ENCODE measurements at places on chromosomes 2 and 18.

DNA sequence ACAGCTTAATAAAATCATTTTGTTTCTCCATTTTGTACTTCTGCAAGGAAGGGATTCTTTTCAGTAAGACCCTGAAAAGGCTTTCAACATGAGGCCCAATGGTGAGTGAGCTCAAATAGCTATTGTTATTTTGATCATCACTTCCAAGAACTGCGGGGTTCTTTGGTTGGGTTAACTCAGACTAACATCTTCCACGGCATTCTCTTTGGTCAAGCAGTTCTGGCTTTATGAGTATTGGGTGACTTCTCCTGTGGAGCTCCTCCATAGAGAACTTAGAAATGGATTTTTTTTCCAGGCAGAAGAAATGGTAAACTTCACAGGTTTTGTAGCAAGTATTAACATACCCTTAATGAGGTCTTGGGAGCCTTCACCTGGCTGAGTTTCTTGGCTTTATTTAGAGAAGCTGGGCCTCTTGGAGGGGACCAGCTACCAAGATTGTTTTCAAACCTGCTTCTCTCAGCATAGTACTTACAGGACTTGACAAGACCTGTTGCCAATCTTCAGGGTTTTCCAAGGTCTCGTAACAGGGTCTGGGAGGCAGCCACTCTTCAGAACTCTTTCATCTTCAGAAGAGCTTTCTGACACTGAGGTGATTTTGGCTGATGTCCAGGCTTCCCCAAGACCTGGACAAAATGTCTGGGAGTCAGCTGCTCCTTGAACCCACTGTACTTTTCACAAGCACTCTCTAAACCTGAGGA is 353.2 kb upstream of the ETAA1 start:
- DNase-seq: no peak

- no peak for DNase-seq
Observed at GRCh38 chr2:37541516-37541915, 129.9 kb downstream of the CDC42EP3 start.

- DNase-seq: peak; percentile 49
Observed at GRCh38 chr18:73381016-73381698, 513.4 kb upstream of the NETO1 start.

- DNase-seq: peak; percentile 95
Observed at GRCh38 chr18:9643549-9643948, 29.2 kb upstream of the PPP4R1 start.

GRCh38 chr2:57291209-57291608 is 755.4 kb upstream of the VRK2 start:
- DNase-seq: no peak

DNA sequence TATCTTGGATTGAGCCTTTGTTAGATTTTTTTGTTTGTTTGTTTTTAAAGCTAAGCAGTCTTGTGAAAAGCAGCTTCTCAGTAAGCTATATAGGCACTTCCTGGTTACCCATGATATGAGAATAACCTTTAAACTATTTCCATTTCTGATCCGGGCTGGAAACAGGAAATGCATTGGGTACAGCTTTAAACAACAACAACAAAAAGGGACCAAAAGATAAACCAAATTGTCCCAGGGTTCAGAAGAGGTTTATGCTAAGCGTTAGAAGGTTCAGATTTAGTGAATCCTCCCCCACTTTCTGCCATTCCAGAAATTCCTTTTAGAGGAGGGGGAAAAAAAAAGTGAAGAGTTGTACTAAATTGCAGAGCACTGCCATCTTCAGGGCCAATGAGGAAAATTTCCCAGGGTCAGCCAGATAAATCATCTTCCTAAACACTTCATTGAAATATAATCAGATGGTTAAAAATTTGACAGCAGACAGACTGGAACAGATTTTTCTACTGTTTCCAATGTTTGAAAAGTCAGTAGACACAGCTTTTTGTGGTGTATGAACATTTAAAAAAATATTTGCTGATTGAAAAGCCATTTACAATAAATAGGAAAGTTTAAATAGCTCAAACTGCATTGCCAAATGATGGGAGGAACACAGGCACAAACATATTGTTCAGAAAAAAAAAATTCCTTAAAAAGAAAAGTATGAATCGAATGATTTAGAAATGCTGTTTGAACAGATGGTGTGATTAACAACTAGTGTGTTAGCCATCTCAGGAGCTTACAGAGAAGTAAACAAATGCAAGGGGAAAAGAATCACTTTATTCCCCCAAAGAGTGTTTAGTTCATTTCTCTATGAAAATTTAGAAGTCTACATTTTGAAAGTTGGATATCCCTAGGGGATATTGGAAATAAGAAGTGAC is 189.9 kb upstream of the TANK start:
- peak; percentile 73 for DNase-seq

DNA sequence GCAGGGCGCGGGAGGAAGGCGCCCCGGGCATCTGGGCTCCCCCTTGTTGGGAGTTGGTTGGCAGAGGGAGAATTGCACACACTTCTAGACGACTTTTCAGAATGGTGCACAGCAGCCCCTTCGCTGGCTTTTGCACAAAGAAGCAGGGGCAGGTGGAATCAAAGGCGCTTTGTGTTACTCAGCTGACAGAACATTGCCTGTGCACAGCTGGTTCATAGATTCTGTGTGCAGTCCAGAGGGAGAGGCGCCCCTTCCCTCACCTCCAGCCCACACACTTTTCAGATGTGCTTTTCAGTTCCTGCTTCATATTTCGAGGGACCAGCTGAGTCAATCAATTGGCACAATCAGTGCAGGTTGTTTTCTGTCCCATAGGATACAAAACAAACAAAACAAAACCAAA is 348.4 kb upstream of the RAB12 start:
- no peak for DNase-seq

- no peak for DNase-seq
Observed at GRCh38 chr2:60498127-60498815, 55.2 kb downstream of the BCL11A start.

DNA sequence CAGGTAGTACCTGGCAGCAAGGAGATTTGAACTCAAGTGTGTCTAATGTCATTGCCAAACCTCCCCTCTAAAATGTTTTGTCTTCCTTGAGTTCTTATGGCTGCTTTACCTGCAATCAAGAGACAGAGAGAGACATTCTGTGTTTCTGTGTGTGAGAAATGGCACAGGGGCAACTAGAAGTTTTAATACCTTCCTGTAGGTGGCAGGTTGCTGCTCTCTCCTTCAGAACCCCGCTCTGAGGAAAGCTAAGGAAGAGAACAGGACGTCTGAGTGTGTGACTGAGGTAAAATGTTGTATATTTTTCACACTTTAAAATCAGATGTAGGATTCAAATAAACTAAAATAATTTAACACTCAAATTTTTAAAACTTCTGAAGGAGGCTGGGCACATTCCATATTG is 19.2 kb downstream of the DTNA start:
- DNase-seq: peak; percentile 20

- no peak for DNase-seq
Observed at GRCh38 chr18:44816050-44816449, 135.4 kb downstream of the SETBP1 start.

GRCh38 chr2:38290332-38290731 is 86.7 kb downstream of the ATL2 start:
- DNase-seq: no peak

- DNase-seq: no peak
Observed at GRCh38 chr2:17543848-17544247, 3.4 kb downstream of the VSNL1 start.

GRCh38 chr2:240601831-240602160 is 15.3 kb downstream of the CAPN10 start:
- DNase-seq: no peak

DNA sequence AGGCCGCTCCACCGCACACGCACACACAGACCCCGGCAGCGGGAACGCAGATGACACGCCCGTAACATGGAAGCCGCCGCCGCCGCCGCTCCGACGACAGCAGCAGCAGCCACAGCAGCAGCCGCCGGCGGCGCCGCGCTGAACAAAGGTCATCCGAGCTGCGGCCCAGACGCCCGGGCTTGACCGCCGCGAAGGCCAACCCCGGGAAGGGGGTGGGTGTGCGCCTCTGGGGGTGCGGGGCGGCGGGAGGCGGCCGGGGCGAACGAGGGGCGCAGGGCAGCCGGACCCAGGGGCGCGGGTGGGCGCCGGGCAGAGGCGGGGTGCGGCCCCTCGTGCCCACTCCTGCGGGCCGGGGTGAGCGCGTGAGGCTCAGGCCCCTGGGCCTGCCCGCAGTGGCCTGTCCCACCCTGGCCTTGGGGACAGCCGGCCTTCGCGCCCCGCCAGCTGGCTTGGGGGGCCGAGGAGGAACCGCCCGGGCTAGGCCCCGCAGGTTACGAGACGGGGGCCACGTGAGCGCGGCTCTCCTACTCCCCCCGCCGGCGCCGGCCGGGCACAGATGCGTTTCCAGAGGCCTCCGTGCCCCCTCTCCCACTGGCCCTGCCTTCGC is 1.0 kb upstream of the ZNF532 start:
- DNase-seq: no peak

DNA sequence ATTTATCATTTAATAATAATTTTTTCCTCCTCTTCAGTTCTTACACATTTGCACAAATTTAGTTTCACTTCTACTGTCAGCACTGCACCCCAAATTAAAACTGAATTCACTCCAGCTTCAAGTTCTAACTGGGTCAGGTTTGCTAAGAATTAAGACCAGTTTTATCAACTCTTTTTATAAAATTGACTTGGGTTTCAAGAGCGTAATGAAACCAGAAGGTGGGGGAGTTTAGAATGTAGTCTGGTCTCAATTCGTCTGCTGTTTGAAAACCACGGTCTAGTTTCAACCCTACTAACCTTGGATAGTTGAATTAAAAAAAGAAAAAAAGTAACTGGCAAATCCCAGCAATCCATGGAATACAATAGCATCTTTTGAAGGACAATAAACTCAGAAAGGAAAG is 14.3 kb upstream of the CTLA4 start:
- DNase-seq: no peak

DNA sequence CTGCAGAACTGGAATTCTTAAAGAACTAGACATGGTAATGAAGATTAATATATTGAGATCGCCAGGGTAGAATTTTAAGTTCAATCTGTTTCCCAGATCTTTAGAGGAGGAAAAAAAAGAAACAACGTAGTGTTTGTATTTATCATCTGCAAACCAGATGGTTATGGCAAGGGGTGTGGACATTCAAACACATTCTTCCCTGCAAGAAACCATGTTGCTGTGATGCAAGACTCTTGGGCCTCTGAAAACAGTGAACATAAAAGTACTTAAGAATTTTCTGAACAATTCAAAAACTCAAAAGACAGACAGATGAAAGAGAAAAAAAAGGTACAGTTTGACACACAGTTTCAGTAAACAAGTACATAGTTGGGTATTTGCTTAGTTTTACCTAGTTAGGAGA is 35.6 kb downstream of the COL5A2 start:
- DNase-seq: peak; percentile 66

DNA sequence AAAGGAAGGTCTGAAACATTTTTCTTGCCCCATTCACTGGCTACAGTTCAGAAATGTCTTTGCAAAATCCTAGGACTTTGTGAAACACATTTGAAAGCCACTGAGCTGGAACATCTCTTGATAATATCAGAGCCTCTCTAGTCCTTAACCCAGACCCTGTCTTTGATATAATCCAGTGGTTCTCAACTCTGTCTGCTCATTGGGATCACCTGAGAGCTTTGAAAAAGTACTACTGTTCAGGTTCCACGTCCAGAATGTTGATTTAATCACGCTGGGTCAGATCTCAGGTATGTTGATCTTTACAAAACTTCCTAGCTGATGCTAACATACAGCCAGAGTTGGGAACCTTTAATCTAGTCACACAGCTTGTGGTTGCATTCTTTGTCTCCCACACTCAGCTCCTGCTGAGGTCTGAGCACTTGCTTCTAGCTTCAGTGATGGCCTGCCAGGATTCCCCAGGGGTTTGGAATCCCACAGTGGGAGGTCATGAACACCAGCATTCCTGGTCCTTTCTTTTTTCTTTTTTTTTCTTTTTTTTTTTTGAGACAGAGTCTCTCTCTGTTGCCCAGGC is 262.7 kb downstream of the SETBP1 start:
- no peak for DNase-seq

- DNase-seq: no peak
Observed at GRCh38 chr2:121818546-121818945, 63.1 kb downstream of the TSN start.

DNA sequence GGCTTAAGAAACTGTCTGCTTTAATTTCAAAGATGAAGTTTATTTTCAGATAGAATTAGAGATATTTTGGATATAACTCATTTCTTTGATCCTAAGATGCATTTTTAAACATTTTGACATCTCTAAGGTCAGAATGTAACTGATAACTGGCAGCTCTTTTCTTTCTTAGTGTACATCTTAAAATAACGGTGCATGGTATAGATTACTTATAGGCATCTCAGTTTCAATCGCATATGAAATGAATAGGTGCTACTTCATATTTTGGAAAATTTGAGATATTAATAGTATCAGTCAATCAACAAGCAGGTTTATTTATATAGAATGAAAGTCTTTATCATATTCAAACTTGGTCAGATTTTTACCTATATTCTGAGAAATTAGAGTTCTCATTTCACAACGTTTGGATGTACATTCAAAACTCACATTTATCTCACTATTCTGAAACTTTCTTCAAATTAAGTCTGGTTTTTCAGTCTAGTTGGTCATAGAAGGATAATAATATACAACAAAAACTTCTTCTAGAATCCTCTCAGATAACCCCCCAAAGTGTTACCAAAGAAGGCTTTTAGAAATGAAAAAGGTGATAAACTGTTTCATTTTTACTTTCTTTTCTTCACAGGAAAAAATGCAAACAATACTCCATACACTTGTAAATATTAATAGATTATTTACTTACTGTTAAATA is 122.8 kb upstream of the WDSUB1 start:
- no peak for DNase-seq

DNA sequence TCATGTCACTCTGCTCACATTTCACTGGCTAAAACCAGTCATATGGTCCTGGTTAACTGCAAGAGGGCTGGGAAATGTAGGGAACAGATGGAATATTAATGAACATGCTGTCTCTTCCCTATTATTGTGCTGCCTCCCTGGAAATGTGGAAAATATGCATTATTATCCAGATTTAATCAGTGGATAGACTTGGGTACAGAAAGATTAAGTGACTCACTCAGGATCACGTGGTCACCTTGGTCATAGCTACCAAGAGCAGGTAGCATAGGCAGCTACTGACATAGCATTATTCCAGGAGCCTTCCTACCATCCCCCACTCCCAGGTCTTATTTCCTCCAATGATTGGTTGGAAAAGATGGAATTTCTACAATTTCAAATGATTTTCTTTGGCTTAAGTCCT is 141.1 kb downstream of the HRH4 start:
- DNase-seq: no peak

GRCh38 chr2:9144617-9145016 is 62.0 kb upstream of the ASAP2 start:
- no peak for DNase-seq

DNA sequence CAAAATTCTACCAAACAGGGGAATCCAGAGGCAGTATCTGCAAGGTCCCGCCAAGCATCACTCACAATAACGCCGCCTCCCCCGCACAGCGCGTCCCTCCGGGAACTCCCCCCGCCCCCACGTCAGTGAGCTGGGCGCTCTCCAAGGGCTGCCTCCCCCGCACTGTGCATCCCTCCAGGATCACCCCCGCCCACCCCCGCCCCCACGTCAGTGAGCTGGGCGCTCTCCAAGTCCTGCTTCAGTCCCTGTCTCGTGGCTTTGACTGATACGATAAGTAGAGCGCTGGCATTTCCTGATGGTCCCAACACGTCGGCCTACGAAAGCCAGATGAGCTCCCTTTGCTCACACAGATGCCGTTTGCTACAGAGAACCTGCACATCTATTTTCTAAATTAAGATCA is 130.7 kb upstream of the TPO start:
- no peak for DNase-seq

- DNase-seq: no peak
Observed at GRCh38 chr2:221372159-221372884, 199.8 kb downstream of the EPHA4 start.

- DNase-seq: no peak
Observed at GRCh38 chr18:13032173-13032572, 41.0 kb downstream of the CEP192 start.

Data from HFFc6 (cell line).